ENCODE measurements at places on chromosomes 5 and 9. TPM values are rescaled to one million over a fixed set of nuclear protein-coding genes. Genes with fewer than 3 reads are reported as not detected.

GRCh38 chr5:95649274-95649673 lies 2.7 kb downstream of the RFESD start:
- no peak for DNase-seq
- H3K36me3 ChIP-seq, result no peaks in the 10 kb centered on the region
- no peaks in the 10 kb centered on the region for H3K27me3 ChIP-seq
- H3K4me1 ChIP-seq, result peaks cover 8% of the 10 kb centered on the region
- no peak overlapping the region for H3K27ac ChIP-seq

- H3K4me3 ChIP-seq, result no peak overlapping the region
- H3K36me3 ChIP-seq, result no peaks in the 10 kb centered on the region
- DNase-seq, result no peak
- H3K4me1 ChIP-seq, result no peaks in the 10 kb centered on the region
- no peak overlapping the region for H3K27ac ChIP-seq
Observed at GRCh38 chr9:135879619-135880018, 27.7 kb downstream of the CAMSAP1 start.

- no peaks in the 10 kb centered on the region for H3K4me1 ChIP-seq
- H3K36me3 ChIP-seq, result no peaks in the 10 kb centered on the region
- no peak for DNase-seq
- no peak overlapping the region for H3K27ac ChIP-seq
- H3K4me3 ChIP-seq, result no peak overlapping the region
Observed at GRCh38 chr9:9746826-9747225, 866.0 kb downstream of the PTPRD start.

- peak overlapping the region; percentile 98 for H3K27ac ChIP-seq
- peak; percentile 89 for DNase-seq
- H3K4me3 ChIP-seq, result peak overlapping the region; percentile 76
- H3K27me3 ChIP-seq, result no peaks in the 10 kb centered on the region
- peaks cover 14% of the 10 kb centered on the region for H3K4me1 ChIP-seq
Observed at GRCh38 chr5:180831139-180832093, 28.8 kb upstream of the MGAT1 start.

OTULINL gene
- total RNA-seq, result 18.3 TPM

DNA sequence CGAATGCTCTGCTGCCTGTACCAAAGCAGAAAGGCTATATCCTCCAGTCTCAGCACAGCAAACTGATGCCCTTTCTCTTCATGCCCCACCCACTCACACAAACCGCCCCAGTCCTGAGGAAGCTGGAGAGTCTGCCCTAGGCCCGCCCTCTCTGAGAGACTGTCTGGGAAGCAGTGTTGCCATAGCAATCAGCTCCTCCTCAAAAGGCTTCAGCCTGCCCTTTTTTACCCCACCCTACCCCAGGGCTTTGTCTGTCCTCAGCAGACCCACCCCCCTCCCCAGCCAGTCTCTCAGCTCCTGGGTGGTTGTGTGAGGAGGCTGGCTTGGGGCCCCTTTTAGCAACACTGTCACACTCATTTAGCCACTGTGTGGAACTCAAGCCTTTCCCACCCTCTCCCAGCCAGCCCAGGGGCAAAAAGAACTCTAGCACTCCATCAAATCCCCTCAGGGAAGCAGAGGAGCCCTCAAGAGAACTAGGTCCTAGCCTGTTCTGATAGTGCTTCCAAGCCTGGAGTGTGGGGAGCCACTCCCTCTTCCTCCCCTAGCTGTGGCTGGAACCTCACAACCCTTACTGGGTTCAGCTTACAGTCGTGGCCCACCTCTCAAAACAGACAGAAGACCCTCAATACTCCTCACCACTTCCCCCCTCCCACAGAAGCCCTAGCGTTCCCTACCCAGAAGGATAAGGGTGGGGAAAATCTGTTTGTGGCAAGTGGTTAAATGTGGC lies 1.4 kb downstream of the ATOSB start:
- H3K4me3 ChIP-seq, result peak overlapping the region; percentile 92
- no peaks in the 10 kb centered on the region for H3K36me3 ChIP-seq
- peak; percentile 66 for DNase-seq

GRCh38 chr9:125883565-125884217 lies 136.5 kb downstream of the PBX3 start:
- H3K27ac ChIP-seq, result no peak overlapping the region
- H3K4me3 ChIP-seq, result no peak overlapping the region
- no peaks in the 10 kb centered on the region for H3K36me3 ChIP-seq
- H3K4me1 ChIP-seq, result no peaks in the 10 kb centered on the region
- DNase-seq, result no peak
- no peaks in the 10 kb centered on the region for H3K27me3 ChIP-seq

- DNase-seq, result no peak
- peaks cover 8% of the 10 kb centered on the region for H3K4me1 ChIP-seq
- no peak overlapping the region for H3K27ac ChIP-seq
- H3K4me3 ChIP-seq, result no peak overlapping the region
- no peaks in the 10 kb centered on the region for H3K27me3 ChIP-seq
- H3K36me3 ChIP-seq, result peaks cover 1% of the 10 kb centered on the region
Observed at GRCh38 chr9:120386390-120387131, 193.4 kb downstream of the CDK5RAP2 start.

DNA sequence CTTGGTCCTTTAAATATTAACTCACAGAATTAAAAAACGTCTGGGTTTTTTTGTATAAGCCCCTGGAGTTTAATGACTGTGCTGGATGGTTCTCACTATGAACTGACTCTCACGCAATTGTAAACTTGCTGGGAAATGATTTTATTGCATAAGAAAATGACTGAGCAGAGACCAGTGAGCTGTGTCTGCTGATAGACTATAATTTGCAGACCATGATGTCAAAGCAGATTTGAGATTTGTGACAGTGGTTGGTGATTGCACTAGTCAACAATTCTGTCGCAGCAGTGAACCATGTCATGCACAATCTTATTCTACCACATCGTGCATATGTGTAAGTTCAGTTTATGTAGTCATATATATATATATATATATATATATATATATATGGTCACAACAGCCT lies 85.7 kb upstream of the C9orf72 start:
- no peaks in the 10 kb centered on the region for H3K4me1 ChIP-seq
- DNase-seq, result no peak
- no peaks in the 10 kb centered on the region for H3K36me3 ChIP-seq
- H3K27ac ChIP-seq, result no peak overlapping the region
- H3K27me3 ChIP-seq, result no peaks in the 10 kb centered on the region

- DNase-seq, result no peak
- no peaks in the 10 kb centered on the region for H3K36me3 ChIP-seq
- H3K4me1 ChIP-seq, result no peaks in the 10 kb centered on the region
- H3K4me3 ChIP-seq, result no peak overlapping the region
Observed at GRCh38 chr9:70080481-70081119, 37.0 kb downstream of the MAMDC2 start.

ZFAND5 gene
- total RNA-seq, result 34.4 TPM

EPB41L4A gene
- total RNA-seq, result 1.4 TPM

FBP2 gene
- total RNA-seq, result not detected

RETREG1 gene
- 14.1 TPM for total RNA-seq

- H3K27me3 ChIP-seq, result no peaks in the 10 kb centered on the region
- H3K4me1 ChIP-seq, result no peaks in the 10 kb centered on the region
- no peak overlapping the region for H3K27ac ChIP-seq
- no peak overlapping the region for H3K4me3 ChIP-seq
Observed at GRCh38 chr9:14517154-14517906, 175.9 kb downstream of the ZDHHC21 start.

SUSD1 gene
- total RNA-seq, result 60.1 TPM

GRCh38 chr5:41286696-41287095 lies 73.4 kb upstream of the C6 start:
- DNase-seq, result no peak
- H3K27me3 ChIP-seq, result no peaks in the 10 kb centered on the region
- no peaks in the 10 kb centered on the region for H3K4me1 ChIP-seq
- H3K27ac ChIP-seq, result no peak overlapping the region
- no peaks in the 10 kb centered on the region for H3K36me3 ChIP-seq
- H3K4me3 ChIP-seq, result no peak overlapping the region

- peak overlapping the region; percentile 57 for H3K4me3 ChIP-seq
- H3K27ac ChIP-seq, result peak overlapping the region; percentile 53
- no peaks in the 10 kb centered on the region for H3K36me3 ChIP-seq
- peaks cover 4% of the 10 kb centered on the region for H3K27me3 ChIP-seq
- peak; percentile 54 for DNase-seq
Observed at GRCh38 chr5:55232271-55232984, 980 bp downstream of the CCNO start.

DNA sequence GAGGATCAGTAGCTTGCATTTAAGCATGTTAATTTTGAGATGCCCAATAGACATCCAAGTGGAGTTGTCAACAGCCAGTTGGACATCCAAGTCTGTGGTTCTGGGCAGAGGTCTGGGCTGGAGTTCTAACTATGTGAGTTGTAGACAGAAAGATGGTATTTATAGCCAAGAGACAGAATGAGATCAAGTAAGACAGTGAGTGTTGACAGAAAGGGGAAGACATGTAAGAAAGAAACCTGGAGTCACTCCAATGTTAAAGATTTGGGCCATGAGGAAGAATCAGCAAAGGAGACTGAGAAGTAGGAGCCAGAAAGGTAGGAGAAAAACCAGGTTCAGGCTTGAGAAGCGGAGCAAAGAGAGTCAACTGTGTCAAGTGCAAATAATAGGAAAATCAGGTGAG lies 95.5 kb upstream of the PUM3 start:
- H3K4me1 ChIP-seq, result no peaks in the 10 kb centered on the region
- H3K36me3 ChIP-seq, result no peaks in the 10 kb centered on the region
- DNase-seq, result no peak
- H3K27ac ChIP-seq, result no peak overlapping the region

- H3K27ac ChIP-seq, result no peak overlapping the region
- DNase-seq, result no peak
- H3K4me1 ChIP-seq, result no peaks in the 10 kb centered on the region
- no peak overlapping the region for H3K4me3 ChIP-seq
Observed at GRCh38 chr5:64417390-64417789, 88.4 kb upstream of the RGS7BP start.

GRCh38 chr5:60295423-60295822 lies 401.9 kb upstream of the PDE4D start:
- no peak overlapping the region for H3K27ac ChIP-seq
- no peak overlapping the region for H3K4me3 ChIP-seq
- H3K4me1 ChIP-seq, result no peaks in the 10 kb centered on the region
- no peaks in the 10 kb centered on the region for H3K36me3 ChIP-seq

- peaks cover 75% of the 10 kb centered on the region for H3K4me1 ChIP-seq
- peaks cover 7% of the 10 kb centered on the region for H3K36me3 ChIP-seq
- H3K27ac ChIP-seq, result no peak overlapping the region
- H3K4me3 ChIP-seq, result no peak overlapping the region
Observed at GRCh38 chr5:145942201-145942600, 5.8 kb downstream of the SH3RF2 start.

DNA sequence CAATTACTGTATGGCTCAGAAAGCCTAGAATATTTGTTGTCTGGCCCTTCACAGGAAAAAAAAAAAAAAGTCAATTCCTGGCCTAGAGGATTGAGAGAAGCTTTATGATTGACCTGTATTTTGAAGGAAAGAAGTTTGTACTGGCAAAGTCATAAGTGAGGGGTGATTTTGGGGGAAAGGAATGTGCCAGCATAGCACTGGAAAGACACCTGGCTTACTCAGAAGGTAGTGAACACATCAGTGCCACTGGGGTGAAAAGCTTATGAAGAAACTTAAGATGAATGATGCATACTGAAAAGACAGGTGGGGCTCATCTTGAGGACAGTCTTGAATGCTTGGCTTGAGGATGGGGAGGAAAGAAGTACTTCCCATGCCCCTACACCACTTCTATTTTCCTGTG lies 127.9 kb upstream of the RASA1 start:
- H3K27me3 ChIP-seq, result no peaks in the 10 kb centered on the region
- H3K4me1 ChIP-seq, result 0 out of 2 replicates have a peak, but pooled peaks cover 2% of the 10 kb centered on the region
- H3K36me3 ChIP-seq, result no peaks in the 10 kb centered on the region
- H3K27ac ChIP-seq, result no peak overlapping the region

CCDC192 gene
- total RNA-seq, result not detected

DNA sequence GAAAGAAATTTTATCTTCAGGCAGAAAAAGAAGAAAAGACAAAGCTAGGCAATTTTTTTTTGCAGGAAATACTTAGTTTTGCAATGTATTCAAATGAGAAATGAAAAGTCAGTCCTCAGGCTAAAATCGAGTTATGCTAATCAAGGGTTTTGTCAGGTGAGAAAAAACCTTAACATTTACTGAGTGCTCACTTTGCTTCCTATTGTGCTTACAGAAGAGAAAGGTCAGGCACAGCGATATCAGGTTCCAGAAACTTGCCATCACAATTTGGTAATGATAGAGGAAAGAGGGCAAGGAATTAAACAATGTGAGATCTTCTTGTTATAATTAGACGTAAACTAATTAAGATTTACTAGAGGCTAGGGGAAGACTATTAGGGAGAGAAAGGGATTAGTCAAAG lies 431.7 kb upstream of the CTNND2 start:
- no peak overlapping the region for H3K4me3 ChIP-seq
- DNase-seq, result no peak
- no peaks in the 10 kb centered on the region for H3K36me3 ChIP-seq
- no peaks in the 10 kb centered on the region for H3K27me3 ChIP-seq

GRCh38 chr5:95938766-95939165 lies 22.9 kb downstream of the ELL2 start:
- H3K4me1 ChIP-seq, result peaks cover 18% of the 10 kb centered on the region
- no peak overlapping the region for H3K4me3 ChIP-seq
- peaks cover 1% of the 10 kb centered on the region for H3K36me3 ChIP-seq
- H3K27ac ChIP-seq, result no peak overlapping the region
- H3K27me3 ChIP-seq, result no peaks in the 10 kb centered on the region

- H3K27ac ChIP-seq, result no peak overlapping the region
- H3K27me3 ChIP-seq, result no peaks in the 10 kb centered on the region
- no peaks in the 10 kb centered on the region for H3K36me3 ChIP-seq
Observed at GRCh38 chr5:179307931-179308471, 37.3 kb downstream of the ADAMTS2 start.
